Umbilical cord (tissue), 2 donors: ENCODE measurements at places on chromosomes 2 and 18. TPM values are rescaled to one million over a fixed set of nuclear protein-coding genes. Genes with fewer than 3 reads are reported as not detected.

ITGA6 gene
- total RNA-seq: 107 TPM

DUSP19 gene
- 16.4 TPM for total RNA-seq

IL1RN gene
- total RNA-seq: 1.2 TPM

RESP18 gene
- total RNA-seq: not detected

DNA sequence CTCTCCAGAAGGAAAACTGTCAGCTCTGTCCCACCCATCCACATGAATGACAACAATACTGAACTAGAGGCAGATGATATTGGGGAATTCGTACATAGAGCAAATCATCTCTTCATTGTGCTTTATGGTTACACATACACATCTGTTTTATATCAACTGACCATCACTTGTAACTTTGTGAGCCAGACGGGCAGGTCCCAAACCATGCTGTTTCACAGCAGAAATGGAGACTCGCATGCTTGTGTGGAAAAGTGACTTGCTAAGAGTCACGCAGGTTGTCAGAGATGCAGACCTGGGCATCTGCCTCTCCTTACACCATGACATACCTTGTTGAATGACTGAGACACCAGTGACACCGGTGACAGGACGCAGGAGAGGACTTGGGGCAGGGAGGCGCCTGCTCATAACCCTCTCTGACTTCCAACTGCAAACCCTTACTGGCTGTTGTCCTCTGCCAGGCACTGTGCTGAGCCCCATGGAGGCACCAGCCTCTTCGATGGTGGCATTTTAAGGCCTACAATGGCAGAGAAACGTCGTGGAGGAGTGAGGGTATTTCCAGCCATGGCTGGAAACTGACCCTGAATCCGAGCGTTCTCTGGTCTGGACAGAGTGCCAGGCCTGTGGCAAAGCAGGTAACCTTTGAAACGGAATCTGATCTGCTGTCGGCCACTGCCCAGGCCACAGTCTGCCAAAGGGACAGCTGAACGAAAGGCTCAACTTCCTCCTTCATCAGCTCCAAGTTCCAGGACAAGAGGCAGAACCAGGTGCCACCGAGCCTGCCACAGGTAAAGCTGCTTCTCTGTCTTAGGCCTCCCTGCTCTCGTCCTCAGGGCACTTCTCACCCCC, 26.9 kb upstream of the ROCK2 start:
- DNase-seq: no peak

DNA sequence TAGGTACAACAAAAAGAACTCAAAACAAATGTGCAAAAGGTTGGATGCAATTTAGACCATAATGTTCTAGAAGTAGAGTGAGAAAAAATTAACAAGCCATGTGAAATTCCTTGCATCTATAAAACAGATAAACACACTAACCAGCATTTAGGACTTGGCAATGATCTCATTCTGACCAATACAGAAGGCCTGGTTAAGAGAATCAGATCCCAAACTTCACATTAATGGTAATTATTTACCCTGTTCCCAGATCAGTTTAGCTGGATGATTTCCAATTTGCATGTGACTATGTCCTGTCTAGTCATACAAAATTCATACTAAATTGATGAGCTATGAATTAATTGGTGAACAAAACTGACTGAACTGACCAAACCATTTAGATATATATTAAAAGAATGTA, 98.4 kb upstream of the FIGN start:
- DNase-seq: no peak

TSPYL6 gene
- total RNA-seq: 0.24 TPM
